ENCODE measurements at places on chromosomes 13 and 19. TPM values are rescaled to one million over a fixed set of nuclear protein-coding genes. Genes with fewer than 3 reads are reported as not detected.

ZNF418 gene
- 15.8 TPM for total RNA-seq

CACNG7 gene
- not detected for total RNA-seq

CYP4F3 gene
- 1.4 TPM for total RNA-seq

VSTM1 gene
- total RNA-seq, result not detected

VSTM2B gene
- not detected for total RNA-seq
